Amniotic stem cell (primary cell): ENCODE measurements at places on chromosomes 2 and 18.

DNA sequence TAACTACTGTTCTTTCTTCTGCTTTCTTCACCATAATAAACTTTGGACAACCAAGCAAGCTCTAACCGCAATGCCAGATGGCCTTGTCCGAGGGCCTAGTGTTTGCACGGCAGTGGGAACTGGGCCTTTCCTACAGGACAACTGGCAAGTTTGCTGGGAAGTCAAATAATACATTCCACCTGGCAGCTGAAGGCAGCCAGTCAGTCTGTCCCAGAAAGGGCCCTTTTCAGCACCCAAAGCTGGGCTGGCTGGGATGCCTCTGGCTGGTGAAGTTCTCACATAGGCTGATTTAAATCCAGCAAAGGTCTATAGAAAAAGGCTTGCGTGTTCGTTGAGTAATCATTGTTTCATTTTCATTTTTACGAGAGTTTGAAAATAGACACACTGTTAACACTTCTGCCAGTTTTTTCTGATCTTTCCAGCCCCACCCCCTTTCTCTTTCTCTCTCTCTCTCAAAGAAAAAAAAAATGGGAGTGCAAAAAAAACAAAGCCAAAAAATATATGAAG lies 110.0 kb upstream of the EPAS1 start:
- no peak for DNase-seq

DNA sequence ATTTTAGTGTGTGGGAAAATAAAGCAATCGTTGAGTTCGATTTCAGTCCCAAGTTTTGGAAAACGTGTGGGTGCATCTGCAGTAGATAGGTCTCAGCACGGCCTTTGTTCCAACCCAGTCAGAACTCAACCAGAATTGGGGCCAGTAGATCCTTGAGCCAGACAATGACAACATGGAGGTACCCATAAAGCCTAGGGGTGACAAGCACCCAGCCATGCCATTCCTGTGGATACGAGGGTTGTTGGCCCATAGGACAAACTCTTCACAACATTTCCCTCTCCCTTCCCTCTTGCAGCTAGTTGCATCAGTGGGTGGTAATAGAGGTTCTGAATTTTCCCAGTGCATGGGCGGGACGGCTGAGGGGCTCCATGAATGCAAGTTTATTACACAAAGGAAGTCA lies 60.1 kb downstream of the ST3GAL5 start:
- no peak for DNase-seq

DNA sequence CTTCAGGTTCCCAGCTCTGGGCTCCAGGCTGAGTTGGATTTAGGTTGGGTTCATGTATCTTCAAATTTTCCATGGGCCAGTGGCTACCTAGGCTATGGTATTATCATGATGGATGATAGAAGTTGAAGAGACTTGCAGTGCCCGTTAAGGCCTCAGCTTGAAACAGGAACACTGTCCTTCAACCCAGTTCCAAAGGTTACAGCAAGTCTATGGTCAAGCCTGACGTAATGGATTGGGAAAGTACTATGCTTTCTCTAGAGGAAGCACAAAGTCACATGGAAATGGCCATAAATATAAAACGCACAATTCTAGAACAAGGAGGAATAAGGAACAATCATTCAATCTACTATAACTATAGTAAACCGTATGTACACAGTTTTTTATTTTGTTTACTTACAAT lies 593.2 kb downstream of the ZEB2 start:
- DNase-seq: no peak

DNA sequence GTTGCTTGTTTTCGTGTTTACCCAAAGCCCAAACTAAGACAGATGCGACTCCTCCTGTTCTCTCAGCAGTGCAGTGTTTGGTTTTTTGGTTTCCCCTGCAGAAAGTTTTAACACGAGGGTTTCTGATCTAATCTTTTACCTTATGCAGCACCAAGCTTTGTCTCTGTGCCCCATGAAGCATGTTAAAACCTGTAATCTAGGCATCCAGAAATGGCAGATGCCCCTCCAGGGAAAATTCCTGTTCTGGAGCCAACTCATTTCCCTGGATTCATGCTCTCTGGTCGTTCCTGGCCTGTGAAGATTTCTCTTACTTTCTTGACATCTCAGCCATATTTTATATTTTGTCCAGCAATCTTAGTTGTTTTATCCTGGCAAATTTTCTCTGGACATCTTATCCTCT lies 91.5 kb downstream of the LTBP1 start:
- no peak for DNase-seq

DNA sequence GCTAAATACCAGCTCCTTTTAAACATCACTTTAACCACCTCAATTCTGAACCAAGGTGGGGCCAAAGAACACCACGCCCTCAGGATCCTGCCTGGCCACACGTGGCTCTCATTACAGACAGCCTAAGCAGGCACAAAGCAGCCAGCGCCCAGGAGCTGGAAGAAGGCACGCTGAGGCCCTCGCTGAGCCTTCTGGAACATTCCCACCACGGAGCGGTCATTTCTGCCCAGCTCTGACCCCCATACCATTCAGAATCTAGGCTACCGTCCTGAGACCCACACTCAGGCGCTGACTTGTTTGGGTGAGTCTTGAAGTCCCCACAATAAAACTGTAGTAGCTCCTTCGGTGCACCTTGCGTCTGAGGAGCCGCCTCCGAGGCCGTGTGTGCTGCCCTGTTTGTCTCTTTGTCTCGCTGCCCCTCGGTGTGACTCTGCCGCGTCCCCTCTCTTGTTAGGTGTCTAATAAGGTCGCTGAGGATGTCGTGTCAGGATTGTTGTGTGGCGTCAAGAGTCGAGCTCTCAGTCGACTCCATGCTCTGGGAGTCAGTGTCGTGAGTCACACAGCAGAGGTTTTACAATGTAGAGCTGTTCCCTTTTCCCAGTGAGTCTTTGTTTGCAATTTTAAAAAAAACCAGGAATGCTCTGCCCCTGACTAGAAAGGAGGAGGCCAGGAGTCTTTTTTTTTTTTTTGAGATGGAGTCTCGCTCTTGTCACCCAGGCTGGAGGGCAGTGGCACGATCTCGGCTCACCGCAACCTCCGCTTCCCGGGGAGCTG lies 242.4 kb downstream of the KLHL29 start:
- no peak for DNase-seq

DNA sequence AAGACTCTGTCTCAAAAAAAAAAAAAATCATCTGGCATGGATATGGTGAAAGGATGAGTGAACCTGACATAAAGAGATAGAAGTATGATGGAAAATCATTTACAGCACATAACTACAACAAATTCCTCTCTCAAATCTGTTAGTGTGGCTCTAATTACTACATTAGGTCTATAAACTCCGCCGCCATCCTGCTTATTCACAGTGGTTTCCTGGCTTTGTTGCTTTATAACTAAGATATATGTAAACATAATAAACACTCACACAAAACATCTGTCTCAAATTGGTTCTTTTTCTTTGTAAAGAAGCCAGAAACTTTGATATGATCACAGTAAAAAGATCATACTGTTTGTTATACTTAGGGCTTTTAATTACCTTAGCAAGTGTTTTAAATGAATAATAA lies 412.6 kb upstream of the FAM98A start:
- DNase-seq: no peak
